HEK293T (cell line): ENCODE measurements at places on chromosomes 11 and 22.

DNA sequence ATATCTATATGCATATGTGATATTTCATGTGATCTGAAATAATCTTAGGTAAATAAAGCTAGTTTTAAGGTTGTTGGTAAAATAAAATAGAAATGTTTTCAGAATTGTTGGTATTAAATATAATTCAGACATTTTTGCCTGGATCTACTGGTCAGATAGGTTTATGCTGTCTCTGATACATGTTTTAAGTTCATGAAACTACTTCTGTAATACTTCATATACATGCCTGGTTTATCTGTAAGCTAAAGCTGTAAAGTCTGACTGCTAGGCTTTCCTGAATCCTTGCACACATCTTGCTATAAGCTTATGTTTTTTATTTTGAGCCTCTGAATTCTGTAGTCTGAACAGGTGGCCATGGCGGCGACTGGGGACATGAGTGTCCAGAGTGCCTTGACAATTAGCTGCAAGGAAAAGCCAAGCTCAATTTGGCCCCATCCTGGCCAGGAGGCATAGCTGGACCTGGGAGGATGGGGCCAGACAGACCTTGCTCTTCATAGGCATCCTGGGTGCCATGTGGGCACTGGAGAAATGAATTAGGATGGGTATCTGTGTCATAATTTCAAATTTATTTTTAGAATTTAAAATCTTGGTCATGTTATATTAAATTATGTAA lies 241.0 kb upstream of the UBASH3B start:
- no peak for DNase-seq

DNA sequence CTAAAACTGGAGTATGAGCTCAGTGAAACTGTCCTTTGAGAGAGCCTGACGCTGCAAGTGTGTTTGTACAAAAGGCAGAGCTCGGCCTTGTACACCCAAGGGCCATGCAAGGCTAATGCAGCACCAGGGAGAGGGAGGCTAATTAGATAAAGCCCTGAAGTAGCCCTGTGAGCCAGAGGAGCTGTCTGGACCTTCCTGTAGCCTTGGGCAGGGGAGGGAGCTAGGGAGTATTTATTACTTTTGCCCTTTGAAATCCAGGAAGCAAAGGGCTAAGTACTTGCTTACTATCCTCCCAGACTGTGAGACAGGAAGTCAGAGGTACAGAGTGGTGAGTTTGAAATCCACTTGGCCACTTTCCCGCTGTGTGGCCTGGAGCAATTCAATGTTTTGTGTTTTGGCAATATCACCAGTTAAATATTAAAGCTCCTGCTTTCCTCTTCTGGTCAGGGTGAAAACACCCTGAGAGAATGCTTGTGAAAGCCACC lies 10.2 kb upstream of the LDHA start:
- DNase-seq, result peak; percentile 25

DNA sequence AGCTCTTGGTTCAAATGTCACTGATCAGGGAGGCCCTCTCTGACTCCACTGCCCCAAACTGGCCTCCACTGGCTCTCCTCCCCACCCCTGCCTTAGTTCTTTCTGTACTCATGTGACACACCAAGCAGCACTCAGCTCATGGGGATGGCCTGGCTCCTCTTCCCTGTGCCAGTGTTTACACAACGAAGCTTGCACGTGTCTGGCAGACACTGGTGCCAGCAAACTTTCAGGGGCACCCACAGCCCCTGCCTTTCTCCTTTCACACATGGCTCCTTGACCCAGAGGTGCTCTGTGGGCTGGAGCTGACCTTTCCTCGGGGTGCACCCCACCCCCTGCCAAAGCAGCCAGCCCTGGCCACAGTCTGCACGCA lies 37.6 kb upstream of the PARVG start:
- DNase-seq, result no peak

DNA sequence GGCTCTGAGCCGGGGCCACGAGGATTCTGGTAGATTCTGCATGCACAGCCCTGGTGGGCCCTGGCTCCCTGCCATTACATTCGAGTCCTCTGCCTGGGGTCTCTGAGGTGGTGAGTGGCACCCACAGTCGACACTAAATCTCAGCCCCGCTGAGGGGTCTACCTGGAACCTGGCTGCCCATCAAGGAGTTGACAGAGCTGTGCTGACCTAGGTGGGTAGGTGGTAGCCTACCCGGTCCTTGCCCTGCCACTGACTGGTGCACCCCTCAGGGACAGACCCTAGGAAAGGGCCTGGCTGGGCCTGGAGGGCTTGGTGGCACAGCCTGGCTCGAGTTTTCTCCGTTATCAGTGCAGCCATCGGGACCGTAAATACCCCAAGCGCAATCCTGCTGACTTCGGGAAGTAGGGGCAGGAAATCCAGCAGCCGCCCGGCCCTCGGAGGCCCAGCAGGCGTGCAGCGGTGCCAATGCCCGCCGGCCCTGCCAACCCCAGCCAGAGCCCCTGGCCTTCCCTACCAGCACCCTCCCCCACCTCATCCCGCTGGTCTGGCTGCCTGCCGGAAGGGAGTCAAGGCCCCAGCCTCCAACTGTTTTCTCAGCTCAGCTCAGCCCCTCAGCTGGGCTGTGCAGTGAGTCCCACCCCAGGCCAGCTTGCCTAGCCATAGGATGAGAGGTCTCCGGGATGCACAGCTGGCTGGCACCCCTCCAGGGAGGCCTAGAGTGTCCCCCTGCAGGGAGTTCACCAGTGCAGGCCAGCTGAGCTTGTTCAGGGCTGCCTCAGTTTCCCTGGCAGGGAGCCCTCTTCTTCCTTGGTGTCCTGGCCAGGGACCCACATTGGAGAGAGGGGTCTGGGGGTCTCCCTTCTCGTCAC lies 80.4 kb upstream of the KCNQ1OT1 start:
- DNase-seq, result no peak

DNA sequence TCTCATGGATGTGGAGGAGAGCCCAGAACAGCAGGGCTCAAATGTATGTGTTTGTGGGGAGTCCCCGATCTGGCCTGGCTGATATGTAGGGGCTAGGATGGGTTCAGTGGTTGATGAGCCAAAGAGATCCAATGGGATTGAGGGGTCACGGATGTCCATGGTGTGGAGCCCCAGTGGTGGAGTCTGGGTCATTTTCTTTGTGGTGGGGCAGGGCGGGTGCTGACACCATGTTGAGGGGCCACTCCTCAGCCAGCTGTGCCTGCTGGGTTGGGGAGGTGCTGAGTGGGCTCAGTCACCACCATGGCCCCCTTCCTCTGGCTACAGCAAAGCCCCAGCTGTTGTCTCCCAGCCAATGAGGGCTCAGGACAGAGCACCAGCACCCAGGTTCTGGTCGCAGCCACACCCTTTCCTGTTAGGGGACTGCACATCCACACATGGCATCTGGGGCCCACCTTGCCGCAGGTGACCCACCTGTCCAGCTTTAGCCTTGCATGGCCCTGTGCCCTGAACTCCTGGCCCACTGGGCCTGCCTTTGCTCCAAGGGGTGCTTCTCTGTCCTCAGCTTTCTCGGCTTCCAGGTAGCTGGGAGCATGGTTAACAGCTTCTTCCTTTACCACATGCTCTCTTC lies 3.2 kb upstream of the GNAZ start:
- DNase-seq, result no peak

DNA sequence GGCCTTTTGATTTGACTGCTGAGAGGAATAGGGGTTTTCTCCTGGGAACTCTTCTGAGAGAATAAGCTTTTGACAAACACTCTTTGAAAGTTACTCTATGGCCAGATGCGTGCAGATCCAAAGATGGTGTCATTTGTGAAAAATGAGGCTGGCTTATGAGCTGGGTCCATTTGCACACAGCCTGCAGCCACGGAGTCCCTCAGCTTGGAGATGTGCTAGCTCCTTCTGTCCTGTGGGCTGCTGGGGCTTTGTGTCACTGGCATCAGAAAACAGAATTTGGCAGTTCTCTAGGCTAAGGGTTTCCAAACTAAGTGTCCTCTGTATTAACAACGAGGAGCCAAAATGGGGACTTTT lies 702.4 kb downstream of the NTM start:
- DNase-seq, result no peak

- DNase-seq, result no peak
These were observed 149.0 kb downstream of the PKNOX2 start for GRCh38 chr11:125313271-125314219.

- DNase-seq, result peak; percentile 45
These were observed 7.0 kb upstream of the DDX17 start for GRCh38 chr22:38513063-38513462.

DNA sequence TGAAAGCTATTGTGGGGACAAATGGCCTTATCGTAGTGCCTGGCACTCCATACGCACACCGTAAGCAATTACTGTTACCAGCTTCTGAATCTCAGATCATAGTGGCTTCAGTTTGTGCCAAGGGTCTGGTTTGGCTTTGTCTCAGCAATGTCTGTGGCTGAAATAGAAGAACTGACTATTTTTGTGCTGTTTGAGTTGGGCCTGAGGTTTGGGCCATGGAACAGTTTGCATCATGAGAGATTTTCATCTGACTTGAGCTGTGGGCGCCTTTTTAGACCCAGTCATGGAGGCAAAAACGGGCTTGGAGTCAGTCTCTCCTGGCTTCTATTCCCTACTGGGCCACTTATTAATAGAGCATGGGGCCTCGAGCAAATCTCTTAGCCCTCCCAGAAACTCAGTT lies 121.1 kb upstream of the CRYBB3 start:
- no peak for DNase-seq

DNA sequence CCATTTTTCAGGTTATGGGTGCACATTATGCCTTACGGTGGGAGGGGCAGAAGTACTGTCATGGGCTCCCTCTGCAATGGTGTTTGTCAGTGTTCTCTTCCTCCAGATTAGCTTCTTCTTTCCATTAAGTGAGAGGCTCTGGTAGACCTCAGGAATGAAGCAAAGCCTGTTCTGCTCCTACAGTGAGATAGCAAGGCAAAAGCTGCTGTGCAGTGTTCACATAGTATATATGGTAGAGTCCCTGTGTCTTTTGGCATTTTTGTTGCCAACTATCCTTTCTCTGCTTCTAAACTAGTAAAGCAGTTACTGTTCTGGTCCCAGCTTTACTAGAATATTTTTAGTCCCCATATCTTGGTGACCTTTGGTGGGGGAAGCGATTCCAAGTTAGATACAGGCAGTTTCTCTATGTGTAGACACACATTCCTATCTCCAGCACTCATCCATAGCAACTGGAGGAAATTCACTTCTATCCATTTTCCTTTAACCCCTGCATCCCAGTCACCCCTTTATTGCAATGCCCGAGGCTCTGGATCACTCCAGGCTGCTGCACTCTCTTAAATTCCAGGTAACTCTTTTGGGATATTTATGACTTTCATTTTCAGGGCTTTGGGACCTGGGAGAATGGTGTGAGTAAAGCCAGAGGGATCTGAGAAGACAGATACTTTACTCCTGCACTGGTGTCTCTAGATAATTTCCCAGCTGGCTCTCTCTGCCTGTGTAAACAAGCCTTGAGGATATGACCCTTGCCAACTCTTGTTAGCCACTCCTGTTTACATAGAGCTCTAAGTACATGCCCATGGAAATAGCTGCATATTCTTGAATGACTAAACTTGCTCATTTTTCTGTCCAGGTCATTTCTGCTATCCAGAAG lies 3.9 kb upstream of the TRIM34 start:
- DNase-seq, result no peak

DNA sequence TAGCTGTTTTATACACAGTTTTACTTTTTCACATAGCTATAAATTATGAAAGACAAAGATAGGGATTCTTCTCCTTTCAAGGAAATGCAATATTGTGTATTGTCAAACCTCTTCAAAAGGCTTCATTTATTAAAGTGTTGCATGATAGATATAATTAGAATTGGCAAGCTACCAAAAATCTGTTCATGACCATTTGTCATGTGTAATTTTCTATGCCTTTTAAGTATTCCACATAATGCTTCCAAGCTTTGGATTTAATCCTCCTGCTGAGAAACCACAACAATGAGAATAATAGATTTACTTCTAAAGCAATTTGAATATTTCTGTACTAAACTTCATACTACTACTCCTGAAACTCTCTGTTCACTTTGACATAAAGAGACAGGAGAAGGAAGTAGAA lies 403.2 kb upstream of the CCDC179 start:
- DNase-seq, result no peak

GRCh38 chr11:76624500-76625379 lies 45.8 kb downstream of the LRRC32 start:
- no peak for DNase-seq

- DNase-seq, result no peak
These were observed 180.5 kb downstream of the ARHGAP42 start for GRCh38 chr11:100867606-100868005.

GRCh38 chr11:57364851-57365660 lies 15.9 kb downstream of the PRG3 start:
- no peak for DNase-seq
